ENCODE measurements at places on chromosomes 12 and 14. TPM values are rescaled to one million over a fixed set of nuclear protein-coding genes. Genes with fewer than 3 reads are reported as not detected.

ARF6 gene
- total RNA-seq = 75.5 TPM

DRAM1 gene
- total RNA-seq = 16.4 TPM

DNA sequence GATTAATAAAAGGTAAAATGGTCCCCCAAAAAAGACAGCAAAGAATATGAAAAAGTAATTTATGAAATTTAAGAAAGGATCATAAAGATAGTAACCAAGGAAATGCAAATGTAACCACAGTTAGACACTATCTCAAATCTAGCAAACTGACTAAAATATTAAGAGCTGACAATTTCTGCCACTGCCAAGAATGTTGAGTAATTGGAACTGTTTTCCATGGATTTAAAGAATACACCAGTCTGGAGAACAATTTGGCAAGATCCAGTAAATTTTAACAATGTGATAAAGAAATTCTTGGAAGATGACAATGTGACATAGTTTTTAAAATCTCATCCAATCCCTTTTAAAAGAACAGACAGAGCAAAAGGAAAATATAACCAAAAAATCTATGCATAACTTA, 798.0 kb upstream of the MGAT4C start:
- DNase-seq = no peak

DNA sequence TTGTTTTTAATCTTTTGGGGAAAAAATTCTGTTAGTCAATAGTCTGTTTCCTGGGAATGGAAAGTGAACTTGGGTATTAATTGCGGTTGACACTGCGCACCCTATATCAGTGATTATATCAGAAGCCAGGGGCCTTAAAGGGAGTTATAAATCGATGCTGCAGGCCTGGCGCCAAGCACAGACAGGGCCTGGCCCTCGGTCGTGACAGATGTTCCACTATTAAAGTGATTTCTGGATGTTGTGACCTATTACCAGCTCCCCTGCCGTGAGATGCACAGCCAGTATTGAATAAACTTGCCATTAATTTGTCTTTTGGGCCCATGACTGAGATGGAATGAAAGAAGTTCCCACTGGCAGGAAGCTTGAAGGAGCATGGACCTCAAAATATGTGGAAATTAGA, 45.1 kb upstream of the KITLG start:
- no peak for DNase-seq

GRCh38 chr12:100185361-100185894, 15.2 kb upstream of the ACTR6 start:
- no peak for DNase-seq

Data from ureter (tissue), 1 donor.